ENCODE measurements at places on chromosomes 1 and 21.

DNA sequence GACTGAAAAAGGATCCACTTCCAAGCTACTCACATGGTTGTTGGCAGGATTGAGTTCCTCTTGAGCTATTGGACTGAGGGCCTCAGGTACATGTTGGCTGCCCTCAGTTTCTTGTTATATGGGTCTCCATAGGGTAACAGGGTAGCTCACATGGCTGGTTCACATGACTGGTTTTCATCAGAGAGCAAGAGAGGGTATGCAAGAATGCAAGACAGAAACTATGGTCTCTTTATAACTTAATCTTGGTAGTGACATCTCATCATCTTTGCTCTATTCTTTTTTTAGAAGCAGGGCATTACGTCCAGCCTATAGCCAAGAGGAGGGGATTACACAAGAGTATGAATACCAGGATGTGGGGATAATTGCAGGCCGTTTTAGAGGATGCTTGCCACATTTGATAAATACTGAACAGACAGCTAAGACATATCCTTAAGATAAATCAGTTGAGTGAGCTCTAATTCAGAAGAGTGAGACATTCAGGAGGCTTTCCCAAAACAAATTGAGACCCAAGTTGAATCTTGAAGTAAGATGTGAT, 100.2 kb downstream of the HMCN1 start:
- no peak for DNase-seq

DNA sequence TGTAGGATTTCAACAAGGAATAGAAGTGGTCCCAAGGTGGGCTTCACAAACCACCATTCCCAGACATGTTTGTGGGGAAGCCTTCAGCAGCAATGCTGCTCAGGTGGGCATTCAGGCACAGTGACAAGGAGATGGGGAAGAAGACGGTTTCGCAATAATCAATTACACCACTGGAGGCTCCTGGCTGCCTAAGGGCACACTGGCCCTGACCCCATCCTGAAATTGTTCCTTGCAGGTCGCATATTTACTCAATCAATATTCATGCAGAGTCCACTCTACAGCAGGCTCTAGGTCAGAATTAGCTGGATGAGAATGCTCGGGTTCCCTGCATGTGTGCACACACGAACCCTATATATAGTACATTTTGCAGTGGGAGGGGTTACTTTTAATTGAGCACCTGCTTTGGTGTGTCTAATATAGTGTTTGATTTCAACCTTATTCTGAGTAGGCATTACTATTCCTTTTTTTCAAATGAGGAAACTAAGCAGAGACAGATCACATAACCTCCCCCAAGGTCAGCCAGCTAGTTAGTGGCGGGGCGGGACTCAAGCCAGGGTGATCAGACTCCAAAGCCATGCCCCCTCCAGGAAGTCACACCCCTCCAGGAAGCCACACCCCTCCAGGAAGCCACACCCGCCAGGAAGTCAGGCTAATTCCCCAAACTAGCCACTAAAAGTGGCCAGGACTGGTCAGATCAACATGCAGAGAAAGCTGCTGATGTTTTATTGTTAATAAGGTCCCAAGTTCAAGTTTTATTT, 106.5 kb downstream of the HLCS start:
- no peak for DNase-seq

- no peak for DNase-seq
These were observed 391.9 kb downstream of the SIPA1L2 start for GRCh38 chr1:232238009-232238408.

- no peak for DNase-seq
These were observed 74.4 kb downstream of the CD58 start for GRCh38 chr1:116496380-116496779.

DNA sequence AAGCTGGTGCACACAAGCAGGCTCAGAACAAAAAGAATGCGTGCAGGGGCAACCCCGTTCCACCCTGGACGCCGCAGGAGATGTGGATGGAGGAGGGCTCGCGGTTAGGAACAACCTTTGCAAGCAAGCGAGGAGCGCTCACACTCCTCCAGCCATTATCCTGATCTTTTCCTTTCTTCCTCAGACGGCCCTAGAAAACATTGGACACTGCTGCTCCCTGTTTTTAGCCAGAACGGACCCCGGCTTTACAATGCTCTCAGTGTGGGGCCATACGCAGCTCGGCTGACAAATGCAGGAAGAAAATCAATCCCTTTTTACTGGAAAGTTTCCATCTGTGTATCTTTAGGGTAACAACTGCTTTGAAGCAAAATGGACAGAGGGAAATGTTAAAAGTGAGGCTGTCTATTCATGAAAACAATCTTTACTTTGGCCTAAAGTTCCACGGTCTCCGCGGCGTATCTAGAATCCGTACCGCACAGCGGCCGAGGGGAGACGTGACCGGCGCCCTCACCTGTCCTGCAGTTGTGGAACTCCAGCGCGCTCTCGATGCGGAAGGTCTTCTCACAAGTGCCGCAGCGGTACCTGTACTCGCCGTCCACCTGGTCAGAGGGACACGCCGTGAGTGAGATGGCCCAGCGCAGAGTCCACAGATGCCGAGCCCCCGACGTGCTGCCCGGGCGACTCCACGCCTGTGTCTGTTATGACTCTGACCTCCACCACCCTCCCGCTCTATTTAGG, 44.0 kb downstream of the PRDM15 start:
- DNase-seq, result no peak

DNA sequence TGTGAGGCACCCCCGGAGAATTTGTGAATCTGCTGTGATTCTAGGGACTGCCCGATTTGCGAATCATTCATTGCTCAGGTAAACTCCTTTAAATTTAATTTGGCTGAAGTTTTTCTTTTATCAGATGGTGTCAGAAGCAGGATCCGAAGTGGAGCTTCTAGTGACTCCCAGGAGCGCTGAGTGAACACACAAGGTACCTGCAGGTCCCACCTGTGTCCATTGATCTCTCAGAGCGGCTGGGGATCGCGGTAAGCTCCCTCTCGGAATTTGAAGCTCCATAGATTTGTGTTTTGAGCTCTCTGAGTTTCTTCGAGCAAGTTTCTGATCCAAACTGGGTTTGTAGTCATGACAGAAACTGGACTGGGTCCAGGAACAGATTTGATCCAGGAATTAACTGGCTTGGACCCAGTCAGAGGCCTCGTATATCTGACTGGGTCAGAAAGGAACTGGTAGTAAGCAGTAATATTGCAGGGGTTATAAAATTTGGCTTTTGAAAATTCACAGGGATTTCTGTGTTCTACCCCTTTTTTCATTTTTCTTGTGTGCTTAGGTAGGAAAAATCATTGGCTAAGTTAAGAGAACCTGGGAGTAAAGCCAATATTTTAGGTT, 56.2 kb upstream of the EDEM3 start:
- DNase-seq, result no peak

GRCh38 chr1:20192364-20192763, 6.0 kb upstream of the PLA2G2C start:
- no peak for DNase-seq

GRCh38 chr1:91770667-91771268, 115.2 kb downstream of the TGFBR3 start:
- no peak for DNase-seq

GRCh38 chr1:64894438-64895196, 71.7 kb downstream of the JAK1 start:
- no peak for DNase-seq

All from stimulated activated CD4-positive, alpha-beta T cell treated with anti-CD3 and anti-CD28 coated beads, Interleukin-15, amount 100 ng/mL, for 1 hour (primary cell).